EL (cell line): ENCODE measurements at places on chromosomes 3 and 15.

GRCh38 chr3:75295013-75295412 is 369.1 kb upstream of the FRG2C start:
- DNase-seq, result no peak

- DNase-seq, result no peak
These were observed 59.0 kb downstream of the FRMD4B start for GRCh38 chr3:69326855-69327300.

DNA sequence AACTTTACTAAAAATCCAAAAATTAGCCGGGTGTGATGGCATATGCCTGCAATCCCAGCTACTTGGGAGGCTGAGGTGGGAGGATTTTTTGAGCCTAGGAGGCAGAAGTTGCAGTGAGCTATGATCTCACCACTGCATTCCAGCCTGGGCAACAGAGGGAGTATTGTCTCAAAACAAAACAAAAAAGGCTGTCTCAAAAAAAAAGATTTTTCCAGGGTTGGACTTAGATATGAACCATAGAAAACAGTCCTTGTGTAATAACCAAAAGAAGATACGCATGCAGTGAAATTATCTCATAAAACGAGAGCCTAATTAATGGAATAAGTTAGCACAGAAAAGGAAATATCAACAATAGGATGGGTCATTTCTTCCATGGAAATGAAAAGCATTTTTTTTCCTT is 320.4 kb upstream of the RASGRP1 start:
- peak; percentile 58 for DNase-seq

DNA sequence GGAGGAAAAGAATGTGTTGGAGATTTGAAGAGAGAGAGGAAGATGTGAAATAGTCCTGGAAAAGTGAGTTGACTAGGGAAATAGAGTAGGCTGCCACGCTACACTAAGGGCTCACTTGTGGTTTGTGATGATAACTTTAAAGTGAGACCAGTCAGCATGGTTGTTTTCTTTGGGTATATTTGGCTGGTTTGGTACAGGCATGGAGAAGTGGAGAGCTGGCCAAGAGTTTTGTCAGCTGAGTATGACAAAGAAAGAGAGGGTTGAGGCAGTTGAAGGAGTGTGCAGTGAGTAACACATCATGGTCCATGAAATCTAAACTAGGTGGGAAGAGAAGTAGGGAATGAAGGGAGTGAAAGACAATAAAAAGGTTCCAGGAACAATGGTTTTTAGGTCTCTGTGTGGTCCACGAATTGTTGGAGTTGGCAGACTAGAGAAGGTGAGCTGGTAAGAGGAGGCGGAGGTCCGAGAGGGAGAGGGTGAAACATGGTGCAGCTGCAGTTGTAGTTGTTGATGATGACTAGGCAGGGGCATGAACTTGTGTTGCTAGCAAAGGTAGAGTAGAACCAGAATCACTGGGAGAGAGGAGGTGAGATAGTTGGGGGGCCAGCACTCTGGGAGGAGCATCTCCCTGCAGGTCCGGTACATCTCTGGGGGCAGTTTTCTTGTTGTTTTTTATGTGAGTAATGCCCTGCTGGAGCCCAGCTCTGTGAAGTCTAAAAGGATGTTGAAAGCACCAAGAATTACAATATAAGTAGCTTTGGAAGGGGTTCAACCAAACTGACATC is 21.0 kb downstream of the ZNF80 start:
- peak; percentile 9 for DNase-seq

GRCh38 chr3:4271834-4272233 is 31.3 kb upstream of the SETMAR start:
- peak; percentile 4 for DNase-seq

- DNase-seq, result no peak
These were observed 15.5 kb upstream of the NCEH1 start for GRCh38 chr3:172726380-172726779.

- DNase-seq, result peak; percentile 47
These were observed 35.4 kb upstream of the ATG7 start for GRCh38 chr3:11236588-11237461.

DNA sequence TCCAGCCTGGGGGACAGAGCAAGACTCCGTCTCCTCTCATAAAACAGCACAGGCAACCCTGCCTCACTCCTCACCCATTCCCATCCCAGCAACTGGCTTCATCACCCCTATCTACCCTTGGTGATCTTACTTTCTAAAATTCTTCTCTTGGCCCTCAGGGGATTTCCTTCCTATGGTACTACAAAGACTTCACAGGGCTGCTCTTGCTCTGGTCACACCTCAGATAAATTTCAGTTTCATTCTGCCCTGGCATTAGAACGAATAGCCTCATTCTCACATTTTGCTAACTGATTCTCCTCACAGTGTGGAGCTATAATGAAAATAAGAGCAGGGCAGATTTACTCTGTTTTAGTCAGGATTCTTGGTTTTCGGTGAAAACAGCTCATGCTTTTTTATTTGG is 22.1 kb upstream of the CRBN start:
- DNase-seq, result no peak

DNA sequence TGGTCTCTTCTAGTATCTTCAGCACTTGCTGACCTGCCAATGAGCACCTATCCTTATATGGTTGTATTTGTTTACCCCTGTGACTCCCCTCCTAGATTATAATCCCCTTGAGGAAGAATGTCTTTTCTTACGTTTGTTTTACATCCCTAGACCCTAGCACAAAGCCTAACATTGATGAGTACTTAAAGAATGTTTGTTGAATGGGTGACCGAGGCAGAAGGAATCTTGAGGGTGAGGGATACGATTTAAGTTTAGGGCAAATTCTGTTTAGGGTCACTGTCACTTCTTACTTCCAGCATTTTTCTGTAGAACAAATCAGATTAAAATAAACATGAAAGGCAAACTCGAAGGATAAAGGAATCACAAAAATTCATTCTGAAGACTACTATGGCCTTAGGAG is 80.9 kb upstream of the FAM98B start:
- DNase-seq, result peak; percentile 51
